Activated CD8-positive, alpha-beta memory T cell treated with anti-CD3 and anti-CD28 coated beads for 24 hours (primary cell): ENCODE measurements at places on chromosomes 7 and 10.

DNA sequence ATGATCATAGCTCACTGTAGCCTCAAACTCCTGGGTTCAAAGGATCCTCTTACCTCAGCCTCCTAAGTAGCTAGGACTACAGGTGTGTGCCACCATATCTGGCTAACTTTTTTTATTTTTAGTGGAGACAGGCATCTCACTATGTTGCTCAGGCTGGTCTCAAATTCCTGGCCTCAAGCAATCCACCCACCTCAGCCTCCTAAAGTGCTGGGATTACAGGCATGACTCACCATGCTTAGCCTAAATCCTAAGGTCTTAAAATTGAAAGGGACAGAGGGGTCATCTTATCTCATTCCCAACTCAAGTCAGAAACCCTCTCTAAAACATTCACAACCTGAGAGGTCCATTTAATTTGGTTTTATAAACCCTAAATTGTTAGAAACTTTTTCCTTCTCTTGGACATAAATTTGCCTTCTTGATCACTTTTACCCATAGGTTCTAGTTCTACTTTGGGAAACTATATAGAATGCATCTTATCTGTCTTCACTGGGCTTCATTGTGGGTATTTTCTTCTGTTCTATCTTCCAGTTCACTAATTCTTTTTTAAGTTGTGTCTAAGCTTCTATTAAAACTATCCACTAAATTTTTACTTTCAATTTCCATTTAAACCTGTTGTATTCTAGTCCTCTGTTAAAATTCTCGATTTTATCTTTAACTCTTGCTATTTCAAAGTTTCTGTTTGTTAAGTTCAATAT lies 183.4 kb upstream of the KAT6B start:
- DNase-seq, result no peak

GRCh38 chr10:64312876-64313275 lies 791.7 kb downstream of the REEP3 start:
- no peak for DNase-seq

- DNase-seq, result no peak
Observed at GRCh38 chr10:100847440-100847839, 65.3 kb upstream of the SLF2 start.

- no peak for DNase-seq
Observed at GRCh38 chr7:90858546-90858945, 262.4 kb downstream of the CDK14 start.

GRCh38 chr7:46741938-46742540 lies 821.0 kb upstream of the IGFBP3 start:
- no peak for DNase-seq

DNA sequence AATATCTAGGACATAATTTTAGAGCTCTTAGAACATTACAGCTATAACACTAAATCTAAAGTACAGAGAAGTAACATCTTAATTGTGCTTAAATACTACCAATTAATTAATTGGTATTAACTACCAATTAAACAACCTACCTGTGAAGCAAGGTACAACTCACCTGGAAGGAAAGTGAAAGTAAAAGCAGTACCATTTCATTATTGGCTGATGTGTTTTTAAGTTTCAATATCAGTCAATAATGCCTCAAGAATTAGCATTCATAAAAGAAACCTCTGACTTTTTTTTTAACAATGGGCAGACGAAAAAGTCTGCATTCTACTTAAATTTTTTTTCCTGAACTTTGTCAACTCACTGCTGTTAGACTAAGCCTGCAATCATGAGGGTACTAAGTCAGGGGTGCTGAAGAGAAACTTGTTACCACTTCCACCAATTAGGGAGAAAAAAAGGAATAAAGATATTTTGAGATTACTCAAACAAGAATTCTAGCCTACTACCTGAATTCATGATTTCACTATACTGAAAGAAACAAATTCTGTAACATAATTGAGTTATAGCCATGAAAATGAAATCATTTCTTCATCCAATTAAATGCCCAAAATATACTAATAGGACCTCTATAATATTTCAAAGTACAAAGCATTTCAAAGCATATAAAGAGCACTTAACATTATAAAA lies 19.9 kb downstream of the UPF2 start:
- no peak for DNase-seq

GRCh38 chr10:68333440-68334431 lies 1.0 kb upstream of the PBLD start:
- DNase-seq, result no peak

DNA sequence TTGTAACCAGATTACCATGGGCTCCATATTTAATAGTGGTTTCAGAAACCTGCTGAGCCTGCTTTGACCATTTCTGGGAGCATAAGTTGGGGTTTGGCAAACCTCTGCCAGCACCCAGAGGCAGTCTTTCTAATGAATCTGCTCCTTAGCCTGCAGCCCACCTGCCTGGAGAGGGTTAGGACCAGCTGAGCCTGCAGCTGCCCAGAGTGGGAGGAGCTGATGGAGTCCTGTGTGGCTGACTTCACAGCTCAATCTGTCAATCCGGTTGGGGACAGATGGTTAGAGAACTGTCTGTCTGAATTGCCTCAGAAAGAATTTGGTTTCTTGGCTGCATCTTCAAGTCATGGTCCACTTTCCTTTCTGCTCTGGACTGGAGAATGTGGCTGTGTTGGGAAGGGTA lies 444.6 kb downstream of the NRG3 start:
- no peak for DNase-seq

- no peak for DNase-seq
Observed at GRCh38 chr10:15842556-15843169, 17.6 kb downstream of the MINDY3 start.

GRCh38 chr7:25664593-25664992 lies 436.3 kb upstream of the NPVF start:
- DNase-seq, result no peak

DNA sequence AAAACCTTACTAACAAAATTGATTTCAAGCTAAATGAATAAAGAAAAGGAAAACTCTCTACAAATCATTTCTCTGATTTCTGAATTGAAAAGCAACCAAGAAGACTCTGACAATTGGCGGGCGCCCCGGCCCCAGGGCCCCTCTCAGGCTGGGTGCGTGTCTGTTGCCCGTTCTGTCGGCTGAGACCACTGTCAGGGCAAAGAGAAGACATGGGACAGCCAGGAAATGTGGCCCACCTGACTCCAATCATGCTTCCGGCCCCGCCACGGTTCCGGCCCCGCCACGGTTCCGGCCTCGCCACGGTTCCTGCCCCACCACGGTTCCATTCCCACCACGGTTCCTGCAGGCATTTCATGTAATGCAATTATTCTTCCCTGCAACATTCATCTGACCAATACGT lies 115.9 kb downstream of the PTPRN2 start:
- DNase-seq, result no peak

DNA sequence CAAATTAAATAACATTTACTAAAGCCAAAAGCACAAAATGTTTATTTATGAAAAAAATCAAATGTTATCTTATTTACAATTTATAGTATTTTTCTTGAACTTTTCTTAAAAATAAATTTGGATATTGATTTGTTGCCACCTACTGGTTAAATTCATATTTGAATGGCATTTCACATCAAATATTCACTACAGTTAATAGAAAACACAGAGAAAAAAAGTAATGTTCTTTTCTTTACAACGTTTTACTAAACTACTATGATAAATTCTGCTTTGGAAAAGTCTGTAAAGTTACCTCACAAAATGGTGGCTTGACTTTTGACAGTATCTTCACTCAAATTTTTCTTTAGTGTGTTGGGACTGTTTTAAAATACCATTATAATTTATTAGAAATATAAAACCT lies 52.7 kb downstream of the SRPK2 start:
- DNase-seq, result no peak

GRCh38 chr7:41107938-41108448 lies 594.9 kb downstream of the INHBA start:
- DNase-seq, result no peak

- no peak for DNase-seq
Observed at GRCh38 chr7:148804343-148805235, 79.5 kb downstream of the EZH2 start.

DNA sequence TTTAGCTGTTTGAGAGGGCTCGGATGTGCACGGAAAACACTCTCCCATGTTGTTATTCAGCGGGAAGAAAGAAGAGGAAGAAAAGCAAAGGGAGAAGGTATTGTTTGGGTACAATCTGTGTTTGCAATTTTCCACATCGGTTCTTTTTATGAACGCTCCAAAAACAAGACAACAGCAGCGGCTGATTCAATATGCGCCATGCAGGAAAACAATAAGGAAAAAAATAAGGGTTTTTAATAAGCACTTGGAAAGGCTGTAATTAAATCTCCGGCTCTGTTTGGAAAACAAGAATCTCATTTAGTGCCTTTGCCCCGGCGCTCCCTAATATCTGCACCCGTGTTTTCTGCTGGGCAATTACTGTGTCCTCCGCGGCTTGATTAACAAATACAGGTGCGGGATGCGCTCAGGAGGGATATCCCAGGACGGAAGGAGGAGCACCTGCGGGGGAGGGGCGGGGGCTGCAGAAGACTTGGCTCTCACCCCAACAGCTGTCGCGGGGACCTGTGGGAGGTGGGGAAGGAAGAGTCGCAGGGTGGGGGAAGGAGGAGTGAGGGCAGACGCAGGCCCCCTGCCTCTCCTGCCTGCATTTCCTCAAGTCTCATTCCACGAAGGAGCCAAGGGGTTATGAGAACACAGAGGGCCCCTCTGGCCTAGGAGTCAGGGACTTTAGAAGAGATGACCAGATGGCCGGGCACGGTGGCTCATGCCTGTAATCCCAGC lies 181.5 kb upstream of the PODXL start:
- DNase-seq, result no peak

GRCh38 chr7:151024435-151025056 lies at the start of gene ATG9B:
TSS of gene ATG9B (minus strand) at chr7:151024494. CDS start at chr7:151024423, 71 bp downstream.
- DNase-seq, result no peak

GRCh38 chr7:34011017-34011695 lies 105.8 kb downstream of the BMPER start:
- no peak for DNase-seq

GRCh38 chr7:134395604-134396003 lies 63.3 kb downstream of the AKR1B1 start:
- no peak for DNase-seq

GRCh38 chr10:6918305-6918704 lies 338.2 kb upstream of the PRKCQ start:
- peak; percentile 89 for DNase-seq
